ENCODE measurements at places on chromosomes 11 and 22. TPM values are rescaled to one million over a fixed set of nuclear protein-coding genes. Genes with fewer than 3 reads are reported as not detected.

ESAM gene
- total RNA-seq = 0.16 TPM

MYH9 gene
- 913 TPM for total RNA-seq

CRYBA4 gene
- total RNA-seq = not detected

CBLIF gene
- total RNA-seq = not detected

SMC1B gene
- 0.68 TPM for total RNA-seq

FADS1 gene
- total RNA-seq = 35.4 TPM

EHD1 gene
- total RNA-seq = 155 TPM

IGLL1 gene
- 2.0 TPM for total RNA-seq

MMP13 gene
- total RNA-seq = not detected

KCNQ1OT1 gene
- total RNA-seq = 0.33 TPM

OR6A2 gene
- total RNA-seq = not detected

CD248 gene
- 16.8 TPM for total RNA-seq

HBB gene
- total RNA-seq = not detected

TRIM3 gene
- total RNA-seq = 4.8 TPM

AIFM3 gene
- 0.66 TPM for total RNA-seq

GPR83 gene
- total RNA-seq = 0.05 TPM

UBE2L3 gene
- total RNA-seq = 57.3 TPM

NEFH gene
- total RNA-seq = 6.0 TPM

IGSF9B gene
- 34.5 TPM for total RNA-seq

PHETA2 gene
- 2.0 TPM for total RNA-seq

NLRP10 gene
- total RNA-seq = not detected

CD82 gene
- total RNA-seq = 90.2 TPM

SF3A1 gene
- total RNA-seq = 214 TPM

POLR2L gene
- 87.6 TPM for total RNA-seq

SPDYC gene
- not detected for total RNA-seq

ASPHD2 gene
- 17.0 TPM for total RNA-seq

OR51I2 gene
- not detected for total RNA-seq
